ENCODE measurements at places on chromosomes 5 and 9.

DNA sequence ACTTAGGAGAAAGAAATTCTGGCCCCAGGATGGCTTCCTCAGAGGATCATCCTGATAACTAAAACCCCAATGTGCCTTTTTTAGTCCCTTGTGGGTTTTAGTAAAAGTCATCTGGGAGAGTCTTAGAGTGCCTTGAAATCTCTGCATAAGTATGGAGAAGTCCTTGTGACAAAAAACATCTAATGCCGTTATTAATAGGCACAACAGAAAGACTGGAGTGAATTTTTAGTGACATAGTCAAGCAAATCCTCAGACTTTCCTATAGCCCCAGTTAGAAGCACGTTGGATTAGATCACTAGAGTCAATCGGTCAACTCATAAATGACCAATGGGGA, 108.2 kb upstream of the MPDZ start:
- no peak for DNase-seq

GRCh38 chr5:1244976-1245375, 19.8 kb downstream of the SLC6A18 start:
- DNase-seq, result no peak

DNA sequence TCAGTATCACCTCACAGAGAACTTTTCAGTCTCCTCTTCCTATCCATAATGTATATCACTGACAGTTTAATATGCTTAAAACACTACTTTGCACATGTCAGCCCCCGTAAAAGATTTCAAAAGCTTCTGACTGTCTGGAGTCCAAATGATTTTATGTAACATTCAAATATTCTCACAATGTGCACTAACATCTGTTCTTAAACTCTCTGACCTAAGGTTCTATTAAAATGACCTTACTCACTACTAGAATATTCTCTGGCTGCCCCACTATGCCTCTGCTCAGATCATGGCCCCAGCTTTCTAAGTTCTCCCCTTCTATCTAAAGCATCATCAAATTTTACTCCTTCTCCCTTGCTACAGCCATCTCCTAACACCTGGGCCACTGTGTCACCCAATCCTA, 52.5 kb downstream of the AP3B1 start:
- DNase-seq, result no peak

GRCh38 chr9:4196886-4197285, 103.0 kb downstream of the GLIS3 start:
- no peak for DNase-seq

- DNase-seq, result no peak
Observed at GRCh38 chr5:62900976-62901375, 322.4 kb downstream of the LRRC70 start.

Data from CD4-positive, alpha-beta T cell treated with Interleukin-15 for 4 hours (primary cell).